T-helper 17 cell (primary cell): ENCODE measurements at places on chromosomes 16 and 17. TPM values are rescaled to one million over a fixed set of nuclear protein-coding genes. Genes with fewer than 3 reads are reported as not detected.

Gene ARL5C
- not detected for total RNA-seq

Gene PIK3R5
- 164 TPM for total RNA-seq

Gene KRT39
- total RNA-seq, result not detected

Gene ABI3
- 10.5 TPM for total RNA-seq

Gene CRK
- total RNA-seq, result 17.4 TPM

Gene KRT33B
- not detected for total RNA-seq

Gene HSD17B1
- total RNA-seq, result 1.2 TPM

Gene MYCBPAP
- 1.2 TPM for total RNA-seq

Gene ITGAL
- total RNA-seq, result 338 TPM

Gene INPP5K
- 172 TPM for total RNA-seq

Gene TSNAXIP1
- 0.62 TPM for total RNA-seq

Gene TEKT1
- not detected for total RNA-seq

Gene AKAP1
- total RNA-seq, result 26.3 TPM

Gene ODAD4
- 3.7 TPM for total RNA-seq

Gene CA4
- total RNA-seq, result not detected

Gene GLTPD2
- total RNA-seq, result 0.34 TPM

Gene TAC4
- not detected for total RNA-seq

Gene ZNF624
- 4.0 TPM for total RNA-seq

Gene CA5A
- total RNA-seq, result not detected

Gene PGAP6
- total RNA-seq, result 39.7 TPM

Gene SBK1
- total RNA-seq, result 14.7 TPM

Gene TBX4
- total RNA-seq, result not detected

Gene TUBD1
- 6.3 TPM for total RNA-seq

Gene SGF29
- total RNA-seq, result 49.7 TPM

Gene RAPGEFL1
- 10.5 TPM for total RNA-seq

Gene KCNH4
- 0.45 TPM for total RNA-seq

Gene ETV4
- not detected for total RNA-seq

Gene KRTAP9-4
- total RNA-seq, result not detected

Gene SLC52A1
- total RNA-seq, result not detected

Gene DLX4
- not detected for total RNA-seq

Gene FBXL16
- total RNA-seq, result 29.0 TPM

Gene ASB16
- total RNA-seq, result not detected

Gene CNTNAP4
- total RNA-seq, result not detected

Gene GSPT1
- 161 TPM for total RNA-seq

Gene AKAP10
- 39.8 TPM for total RNA-seq

Gene SEZ6L2
- total RNA-seq, result not detected

Gene AGRP
- total RNA-seq, result not detected

Gene KCNJ2
- not detected for total RNA-seq
